Activated T-helper 1 cell treated with anti-CD3 and anti-CD28 coated beads, Interleukin-2, amount 50 U/mL, for 16 hours (primary cell): ENCODE measurements at places on chromosomes 11 and 22.

GRCh38 chr11:37449146-37449545 is 851.1 kb upstream of the RAG2 start:
- no peak for DNase-seq

DNA sequence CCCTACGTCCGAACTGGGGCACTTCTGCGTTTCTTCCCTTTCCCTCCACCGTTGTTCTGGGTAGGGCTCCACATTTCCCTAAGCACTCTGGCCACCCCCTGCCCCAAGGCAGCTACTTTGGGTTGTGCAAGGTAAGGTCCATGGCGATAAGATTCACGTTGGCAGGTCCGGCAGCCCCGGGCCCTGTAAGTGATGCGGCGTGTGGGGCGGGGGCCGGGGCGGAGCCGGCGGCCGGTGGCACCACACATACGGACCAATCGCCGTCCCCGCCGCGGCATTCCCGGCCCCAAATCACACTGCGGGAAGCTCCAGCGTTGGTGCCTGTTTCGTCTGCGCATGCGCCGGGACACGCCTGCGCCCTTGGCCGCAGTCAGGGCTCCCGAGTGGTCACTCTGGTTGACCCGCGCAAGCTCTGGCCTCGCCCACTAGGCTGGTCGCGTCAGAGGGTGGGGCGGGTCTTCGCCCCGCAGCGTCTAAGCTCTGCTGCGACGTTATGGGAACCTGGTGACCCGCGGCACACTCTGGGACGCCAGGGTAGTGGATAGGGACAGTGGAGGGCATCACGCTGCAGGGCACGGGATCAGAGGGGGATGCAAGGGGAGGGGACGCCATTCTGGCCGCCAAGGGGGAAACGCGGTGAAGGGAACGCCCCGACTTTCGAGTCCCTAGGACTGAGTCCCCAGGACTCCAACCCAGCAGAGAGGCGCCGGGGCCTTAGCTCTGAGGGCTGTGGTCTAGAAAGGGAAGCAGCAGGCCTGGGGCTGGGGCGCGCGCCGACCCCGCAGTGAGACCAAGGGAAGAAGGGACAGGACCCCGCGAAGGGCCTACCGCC is 1.6 kb downstream of the FADS1 start:
- peak; percentile 14 for DNase-seq

DNA sequence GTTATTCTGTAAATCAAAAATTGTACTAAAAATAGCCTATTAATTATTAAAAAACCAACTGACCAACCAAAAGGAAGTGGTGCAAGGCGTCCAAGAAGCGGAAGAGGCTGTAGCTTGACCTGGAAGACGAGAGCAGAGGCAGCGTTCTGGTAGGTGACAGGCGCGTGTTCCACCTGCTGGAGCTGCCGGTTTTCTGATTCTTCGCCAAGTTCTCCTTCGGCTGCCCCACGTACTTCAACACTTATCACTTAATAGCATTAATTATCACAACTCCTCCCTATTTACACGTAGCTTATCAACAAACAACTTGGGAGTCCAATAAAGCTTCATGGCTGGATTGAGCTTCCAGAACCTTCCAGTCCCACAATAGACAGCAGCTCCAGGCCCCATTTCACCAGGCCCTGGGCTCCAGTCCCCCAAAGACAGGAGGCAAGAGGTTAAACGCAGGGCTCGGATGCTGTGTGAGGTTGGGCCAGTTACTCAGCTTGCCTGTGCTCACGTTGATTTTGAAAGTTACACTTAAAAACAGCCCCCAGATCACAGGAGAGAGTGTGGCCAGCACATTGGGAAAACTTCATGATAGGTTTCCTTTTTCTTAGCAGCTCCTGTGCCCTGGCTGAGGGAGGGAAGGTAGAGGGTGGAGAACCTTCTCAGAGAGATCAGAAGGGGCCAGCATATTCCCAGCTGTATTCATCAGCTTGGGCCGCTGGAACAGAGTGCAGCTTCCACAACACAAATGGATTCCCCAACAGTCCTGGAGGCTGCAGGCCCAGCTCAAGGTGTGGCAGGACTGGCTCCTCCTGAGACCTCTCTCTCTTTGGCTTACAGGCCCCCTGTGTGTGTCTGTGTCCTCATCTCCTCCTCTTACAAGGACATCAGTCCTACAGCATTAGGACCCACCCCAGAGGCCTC is 54.2 kb upstream of the FGF3 start:
- DNase-seq, result no peak

- no peak for DNase-seq
Measured at GRCh38 chr11:133078012-133078411, 454.3 kb downstream of the OPCML start.

DNA sequence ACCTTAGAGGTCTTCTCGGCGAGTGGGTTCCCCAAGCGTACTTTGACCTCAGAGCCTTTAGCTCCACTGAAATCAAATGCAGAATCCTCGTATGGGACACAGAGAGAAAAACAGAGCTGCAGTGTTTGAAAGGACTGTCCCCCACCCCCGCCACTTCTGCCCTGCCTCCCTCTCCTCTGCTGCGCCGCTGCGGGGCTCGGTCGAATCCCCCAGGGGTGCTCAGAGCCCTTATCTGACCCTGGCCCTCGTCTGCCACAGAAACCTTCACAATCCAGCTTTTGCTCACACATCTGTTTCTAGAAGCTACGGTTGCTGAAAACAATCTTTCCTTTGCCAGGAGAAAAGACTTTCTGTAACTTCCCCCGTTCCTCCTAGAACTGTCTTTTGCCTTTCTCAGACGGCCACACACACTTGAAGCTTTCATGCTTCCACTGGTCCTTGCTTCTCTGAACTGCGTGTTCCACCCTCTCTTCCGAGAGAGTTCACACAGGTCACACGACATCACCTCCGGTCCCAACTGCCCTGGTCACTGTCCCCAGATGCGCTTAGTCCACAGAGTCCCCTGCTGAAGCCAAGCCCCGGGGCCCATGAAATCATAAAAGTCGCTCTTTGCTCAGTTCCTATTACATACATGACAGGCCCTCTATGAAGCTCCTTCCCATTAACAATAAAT is 3.7 kb downstream of the SMIM35 start:
- DNase-seq, result no peak

GRCh38 chr11:110251836-110252235 is 44.6 kb downstream of the RDX start:
- DNase-seq, result no peak

GRCh38 chr11:20536784-20537183 is 62.6 kb upstream of the SLC6A5 start:
- DNase-seq, result no peak

DNA sequence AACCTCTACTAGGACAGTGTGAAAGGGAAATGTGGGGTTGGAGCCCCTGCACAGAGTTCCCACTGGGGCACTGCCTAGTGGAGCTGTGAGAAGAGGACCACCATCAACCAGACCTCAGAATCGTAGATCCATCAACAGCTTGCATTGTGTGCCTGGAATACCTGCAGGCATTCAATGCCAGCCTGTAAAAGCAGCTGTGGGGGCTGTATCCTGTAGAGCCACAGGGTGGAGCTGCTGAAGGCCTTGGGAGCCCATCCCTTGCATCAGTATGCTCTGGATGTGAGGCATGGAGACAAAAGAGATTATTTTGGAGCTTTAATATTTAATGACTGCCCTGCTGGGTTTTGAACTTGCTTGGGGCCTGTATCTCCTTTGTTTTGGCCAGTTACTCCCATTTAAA is 46.3 kb downstream of the PGR start:
- no peak for DNase-seq

DNA sequence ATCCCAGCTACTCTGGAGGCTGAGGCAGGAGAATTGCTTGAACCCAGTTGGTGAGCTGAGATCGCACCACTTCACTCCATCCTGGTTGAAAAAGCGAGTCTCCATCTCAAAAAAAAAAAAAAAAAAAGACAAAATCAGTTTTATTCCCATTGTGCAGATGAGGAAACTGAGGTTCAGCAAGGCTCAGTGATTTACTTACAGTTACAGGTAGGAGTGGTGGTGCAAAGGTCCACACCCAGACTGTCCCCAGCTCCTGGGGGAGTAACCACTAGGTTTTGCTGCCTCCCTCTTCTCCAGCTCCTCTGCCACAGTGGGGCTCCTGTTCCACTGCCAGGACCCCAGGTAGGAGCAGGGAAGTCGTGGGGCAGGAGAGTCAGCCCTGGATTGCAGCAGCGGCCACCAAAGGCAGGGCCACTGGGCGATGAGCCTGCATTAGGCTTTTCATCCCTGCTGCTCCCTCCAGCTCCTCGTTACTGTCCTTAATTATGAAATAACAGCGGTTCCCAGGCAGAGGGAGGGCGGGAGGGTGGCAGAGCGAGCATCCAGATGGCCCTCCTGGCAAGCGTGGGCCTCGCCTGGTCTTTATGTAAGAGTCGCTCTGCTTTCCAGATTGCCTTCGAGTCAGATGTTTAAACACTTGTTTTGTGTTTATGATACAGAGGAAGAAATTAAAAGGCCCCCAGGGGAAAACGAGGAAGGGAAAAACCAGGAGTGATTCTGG is 15.5 kb upstream of the RASD2 start:
- DNase-seq, result no peak

- no peak for DNase-seq
Measured at GRCh38 chr11:120869097-120869496, 154.8 kb upstream of the TBCEL start.

- no peak for DNase-seq
Measured at GRCh38 chr11:16295592-16295991, 60.8 kb downstream of the SOX6 start.

DNA sequence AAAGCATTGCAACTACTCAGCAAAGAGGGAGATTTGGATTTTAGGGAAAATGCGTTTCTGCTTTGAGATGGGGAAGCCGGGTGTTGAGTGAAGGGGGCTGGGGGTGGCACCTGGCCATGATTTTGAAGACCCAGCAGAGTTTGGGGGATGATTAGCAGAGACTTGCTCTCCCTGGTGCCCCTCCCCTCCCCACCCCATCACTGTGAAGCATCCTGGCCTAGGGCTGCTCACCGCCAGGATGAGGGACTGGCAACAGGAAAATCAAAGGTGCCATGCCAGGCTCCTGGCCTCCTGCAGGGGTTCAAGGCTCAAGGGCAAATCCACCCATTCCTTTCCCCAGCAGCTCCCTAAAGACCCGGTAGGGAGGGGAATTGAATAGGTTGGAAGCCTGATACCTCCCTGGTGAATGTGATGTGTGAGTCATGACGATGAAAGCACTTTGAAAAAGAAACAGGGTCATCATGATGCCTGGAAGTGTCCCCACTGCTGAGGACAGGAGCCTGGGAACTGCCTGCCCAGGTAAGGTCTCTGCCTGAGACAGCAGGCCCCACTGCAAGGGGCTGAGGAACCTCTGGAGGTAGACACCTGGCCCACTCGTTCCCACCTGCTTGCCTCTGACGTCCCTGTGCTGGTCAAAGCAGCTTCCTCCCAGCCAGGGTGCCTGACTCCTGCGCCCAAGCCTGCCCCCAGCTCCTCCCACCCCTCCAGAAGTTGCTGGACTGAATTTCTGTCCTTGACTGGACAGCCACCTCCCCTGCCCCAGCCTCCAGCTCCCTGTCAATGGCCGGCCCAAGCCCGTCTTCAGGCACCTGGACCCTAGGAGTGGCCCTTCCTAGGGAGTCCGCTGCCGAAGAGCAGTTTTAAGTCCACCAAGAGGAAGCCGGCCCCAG is 1.7 kb downstream of the CHST1 start:
- no peak for DNase-seq

DNA sequence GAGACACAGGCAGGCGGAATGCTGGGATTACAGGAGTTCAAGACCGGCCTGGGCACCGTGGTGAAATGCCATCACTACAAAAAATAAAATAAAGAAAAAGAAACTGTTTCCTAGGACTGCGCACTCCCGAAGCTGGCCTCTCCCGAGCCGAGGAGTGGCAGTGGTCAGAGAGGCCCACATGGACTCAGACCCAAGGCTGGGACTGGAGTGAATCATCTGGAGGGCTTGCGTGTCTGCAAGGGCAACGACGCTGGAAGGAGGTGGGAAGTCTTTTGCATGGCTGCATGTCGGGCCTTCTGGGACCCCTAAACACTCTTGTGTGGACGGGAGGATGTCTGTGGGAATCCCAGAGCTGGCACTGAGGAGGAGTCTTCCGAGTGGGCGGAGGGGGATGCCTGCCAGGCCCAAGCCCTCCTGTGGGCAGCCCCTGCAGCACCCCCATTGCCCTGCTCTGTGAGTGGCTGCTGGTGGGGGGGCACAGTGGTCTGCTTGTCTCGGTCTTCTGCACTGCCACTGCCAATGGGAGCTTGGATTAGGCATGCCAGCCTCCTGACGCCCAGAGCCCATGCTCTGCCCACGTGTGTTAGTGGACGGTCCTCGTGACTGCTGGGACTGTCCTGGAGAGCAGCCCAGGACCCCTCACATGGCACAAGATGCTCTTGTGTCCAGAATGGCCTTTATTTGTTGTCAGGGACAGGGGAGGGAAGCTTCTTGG is 1.8 kb upstream of the AP2A2 start:
- no peak for DNase-seq

GRCh38 chr11:103436131-103436770 is 327.0 kb downstream of the DYNC2H1 start:
- DNase-seq, result no peak

DNA sequence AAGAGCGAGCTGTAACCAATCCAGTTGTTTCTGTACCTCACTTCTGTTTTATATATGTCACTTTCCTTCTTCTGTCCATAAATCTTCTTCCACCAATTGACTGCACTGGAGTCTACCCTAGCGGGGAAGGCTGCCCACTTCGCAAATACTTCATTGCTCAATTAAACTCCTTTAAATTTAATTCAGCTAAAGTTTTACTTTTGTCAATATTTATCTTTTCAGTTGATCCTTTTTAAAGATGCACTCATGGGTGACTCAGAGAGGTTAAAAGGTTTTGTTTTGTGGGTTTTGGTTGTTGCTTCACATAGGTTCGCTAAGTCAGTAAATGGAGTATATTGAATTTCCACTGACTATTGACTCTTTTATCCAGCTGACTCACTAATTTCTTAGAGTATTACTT is 597.2 kb downstream of the DLG2 start:
- DNase-seq, result no peak

DNA sequence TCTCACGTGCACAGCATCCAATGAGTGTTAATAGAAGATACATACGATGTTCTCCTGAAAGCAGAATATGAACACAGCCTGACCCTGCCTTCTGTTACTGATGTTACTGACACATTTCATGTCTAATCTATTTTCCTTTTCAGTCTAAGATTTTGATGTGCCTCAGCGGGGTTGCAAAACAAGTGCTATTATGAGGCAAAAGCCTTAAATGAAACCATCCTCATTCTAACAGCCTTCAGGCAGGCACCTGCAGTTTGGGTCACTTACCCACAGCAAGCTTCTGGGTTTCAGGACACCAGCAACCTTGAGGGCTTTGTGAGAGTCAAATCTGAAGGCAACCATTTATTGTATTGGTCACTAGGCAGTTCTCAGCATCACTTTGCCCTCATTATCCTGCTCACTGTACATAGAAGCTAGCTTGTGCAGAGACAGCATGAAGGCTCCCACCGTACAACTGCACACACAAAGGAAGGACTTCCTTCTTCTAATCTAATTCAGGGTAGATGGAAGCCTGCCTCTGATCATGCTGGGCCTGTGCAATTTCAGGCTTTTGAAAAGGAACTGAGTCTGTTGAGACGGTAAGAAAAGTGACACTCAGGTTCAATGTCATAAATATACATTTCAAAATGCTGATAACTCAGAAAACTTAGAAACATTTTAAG is 183.2 kb upstream of the PITPNB start:
- DNase-seq, result no peak

DNA sequence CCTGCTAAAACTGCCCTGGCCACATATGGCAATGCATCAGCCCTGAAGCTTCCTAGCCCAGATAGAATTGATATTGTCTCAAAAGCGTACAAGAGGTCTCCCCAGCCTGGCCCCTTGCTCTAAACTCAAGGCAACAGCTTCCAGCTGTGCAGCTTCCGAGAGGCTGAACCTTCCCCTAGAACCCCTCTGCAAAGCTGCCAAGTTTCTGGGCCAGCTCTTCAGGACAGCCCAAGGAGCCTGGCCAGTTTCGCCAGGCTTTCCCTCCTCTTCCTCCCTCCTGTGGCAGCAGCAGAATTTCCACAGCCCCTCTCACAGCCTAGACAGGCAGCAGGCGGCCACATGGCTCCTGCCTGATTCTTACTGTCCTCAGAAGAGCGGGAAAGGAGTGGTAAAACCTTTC is 34.5 kb downstream of the NUMA1 start:
- DNase-seq, result no peak
